ENCODE measurements at places on chromosomes 4 and X.
A peak's percentile ranks its signal among the peaks of the same experiment; 100 is the strongest.

DNA sequence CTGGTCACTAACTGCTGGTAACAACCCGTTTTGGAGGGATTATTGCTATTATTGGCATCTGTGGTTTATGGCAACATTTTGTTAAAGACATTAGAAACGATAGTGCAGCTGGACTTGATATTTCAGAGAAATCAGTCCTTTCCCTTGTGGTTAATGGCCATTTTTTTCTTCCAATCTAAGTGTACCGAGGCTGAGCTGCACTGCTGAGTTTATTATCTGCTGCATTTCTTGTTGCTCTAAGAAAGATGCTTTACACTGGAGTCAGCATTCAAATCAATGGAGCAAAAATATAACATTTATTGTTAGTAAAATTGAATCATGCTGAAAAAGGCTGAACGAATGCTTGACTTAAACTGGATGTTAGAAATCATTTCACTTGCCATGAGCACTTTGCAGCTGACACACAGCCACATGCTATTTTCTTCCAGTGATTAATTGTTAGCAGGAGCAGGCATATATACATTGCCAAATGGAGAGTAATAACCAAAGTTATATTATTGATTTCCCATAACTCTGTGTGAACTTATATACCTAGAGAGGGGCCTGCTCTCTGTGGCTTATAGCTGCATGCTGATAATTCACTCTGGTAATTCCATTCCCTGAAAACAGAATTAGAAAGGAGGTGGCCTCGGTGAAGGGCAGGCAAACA lies 66.5 kb upstream of the TTC29 start:
- no peak for DNase-seq

GRCh38 chr4:114494246-114494803 lies 104.3 kb upstream of the UGT8 start:
- no peak for DNase-seq

GRCh38 chr4:42843694-42844093 lies 48.8 kb upstream of the GRXCR1 start:
- no peak for DNase-seq

DNA sequence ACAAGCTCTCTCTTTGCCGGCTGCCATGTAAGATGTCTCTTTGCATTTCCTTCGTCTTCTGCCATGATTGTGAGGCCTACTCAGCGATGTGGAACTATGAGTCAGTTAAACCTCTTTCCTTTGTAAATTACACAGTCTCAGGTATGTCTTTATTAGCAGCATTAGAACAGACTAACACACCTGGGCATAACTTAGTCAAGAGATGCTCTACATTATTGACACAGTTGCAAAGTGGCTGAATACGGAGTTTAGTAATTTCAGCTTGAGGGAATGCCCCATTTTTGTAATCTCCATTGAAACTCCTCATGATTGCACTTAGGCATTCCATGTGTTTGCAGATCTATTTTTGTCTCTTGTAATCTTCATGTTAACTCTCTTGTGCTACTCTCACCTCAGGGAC lies 299.5 kb upstream of the HAND2 start:
- no peak for DNase-seq

DNA sequence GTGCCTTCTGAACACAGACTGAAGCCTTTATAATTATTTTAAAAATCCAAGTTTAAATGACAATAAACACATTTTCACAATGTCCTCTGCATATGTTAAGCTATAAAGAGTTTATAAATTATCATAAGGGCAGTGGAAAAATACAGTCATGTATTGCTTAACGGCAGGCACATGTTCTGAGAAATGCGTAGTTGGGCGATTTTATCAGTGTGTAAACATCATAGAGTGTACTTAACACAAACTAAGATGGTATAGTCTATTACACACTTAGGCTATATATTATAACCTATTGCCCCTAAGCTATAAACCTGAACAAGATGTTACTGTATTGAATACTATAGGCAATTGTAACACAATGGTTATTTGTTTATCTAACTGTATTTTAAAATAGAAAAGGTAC lies 254.7 kb downstream of the GABRG1 start:
- no peak for DNase-seq

DNA sequence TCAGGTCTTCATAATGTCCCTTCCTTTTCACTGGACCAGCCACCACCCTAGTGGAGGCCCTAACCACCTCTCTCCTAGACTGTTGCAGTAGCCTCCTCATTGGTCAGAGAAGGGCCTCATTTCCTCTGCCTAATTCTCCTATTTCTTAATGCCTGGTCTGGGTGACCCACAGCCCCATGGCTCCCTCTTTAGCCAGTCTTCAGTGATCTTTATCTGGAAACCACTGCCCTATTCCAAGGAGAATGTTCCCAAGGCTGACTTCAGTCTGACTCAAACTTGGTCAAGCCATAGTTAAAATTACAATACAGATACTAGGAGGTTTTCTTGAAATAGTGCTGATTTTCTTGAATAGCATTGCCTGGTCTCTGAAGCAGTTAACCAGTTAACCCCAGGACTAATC lies 53.6 kb upstream of the PRPS1 start:
- no peak for DNase-seq

- DNase-seq, result peak; percentile 62
Observed at GRCh38 chr4:74671080-74671698, 123.1 kb downstream of the BTC start.

GRCh38 chrX:46310815-46311497 lies 234.3 kb downstream of the ZNF674 start:
- no peak for DNase-seq

GRCh38 chr4:16384576-16384975 lies 158.3 kb upstream of the TAPT1 start:
- no peak for DNase-seq

DNA sequence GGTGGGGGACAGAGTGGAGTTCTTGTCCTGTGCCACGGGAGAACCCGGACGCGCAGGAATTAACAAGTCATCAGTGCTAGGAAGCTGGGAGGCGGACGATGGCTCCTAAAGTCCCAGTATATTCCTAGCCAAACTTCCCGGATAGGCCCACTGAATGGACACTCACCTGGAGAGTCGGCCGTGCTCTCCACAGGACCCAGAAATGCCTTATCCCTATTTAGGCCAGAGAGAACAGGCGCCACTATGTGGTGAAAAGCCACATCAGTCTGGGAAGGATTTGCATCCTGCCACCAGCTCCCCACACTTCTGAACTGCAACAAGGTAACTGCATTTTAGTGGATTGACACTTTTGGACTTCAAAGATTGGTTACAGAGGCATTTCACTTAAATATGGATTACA lies 1.1 kb downstream of the CFAP299 start:
- no peak for DNase-seq

- DNase-seq, result no peak
Observed at GRCh38 chr4:66564901-66565651, 894.8 kb upstream of the EPHA5 start.

DNA sequence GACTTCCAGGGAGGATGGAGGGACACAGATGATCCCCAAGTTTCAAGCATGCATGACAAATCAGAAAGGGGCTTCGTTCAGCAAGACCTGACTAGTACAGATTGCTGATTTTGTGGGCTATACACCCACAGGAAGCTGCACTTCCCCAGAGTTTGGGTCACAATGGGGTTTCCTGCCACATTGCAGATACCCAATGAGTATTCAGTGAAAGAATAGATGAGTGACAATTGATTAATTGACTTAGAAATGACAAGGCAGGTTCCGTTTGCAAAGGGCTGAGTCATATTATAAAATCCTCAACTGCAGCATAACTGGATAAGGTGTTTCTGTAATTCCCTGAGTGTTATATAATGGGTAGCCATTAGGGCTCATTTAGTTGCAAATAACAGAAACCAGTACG lies 146.6 kb upstream of the TBL1X start:
- peak; percentile 4 for DNase-seq

- no peak for DNase-seq
Observed at GRCh38 chr4:188821500-188821899, 682.3 kb downstream of the TRIML1 start.

DNA sequence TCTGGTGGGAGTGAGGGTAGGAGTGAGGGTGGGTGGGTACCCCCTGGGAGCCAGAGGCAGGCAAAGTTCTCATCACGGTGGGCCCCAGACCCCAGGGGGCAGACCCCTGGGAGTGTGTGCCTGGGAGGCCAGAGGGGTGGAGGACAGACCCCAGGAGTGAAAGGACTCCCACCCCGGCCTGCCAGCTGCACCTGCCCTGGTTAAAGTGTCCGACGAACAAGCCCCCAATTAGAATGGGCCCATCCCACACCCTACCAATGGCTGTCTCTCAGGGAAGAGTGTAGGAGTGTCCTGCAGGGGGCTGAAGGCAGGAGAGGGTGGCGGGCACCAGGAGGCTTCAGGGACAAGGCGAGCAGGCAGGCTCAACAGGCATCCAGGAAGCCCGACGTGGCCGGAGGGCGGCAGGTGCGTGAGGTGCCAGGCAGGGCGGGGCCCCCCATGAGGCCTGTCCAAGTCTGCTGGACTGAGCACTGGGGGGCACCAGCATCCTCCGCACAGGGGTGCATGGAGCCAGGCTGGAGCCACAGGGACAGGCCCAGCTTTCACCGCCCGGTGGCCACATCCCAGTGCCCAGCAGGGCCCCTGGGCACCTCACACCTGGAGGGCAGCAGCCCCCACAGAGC lies 8.7 kb downstream of the PDE6B start:
- no peak for DNase-seq

DNA sequence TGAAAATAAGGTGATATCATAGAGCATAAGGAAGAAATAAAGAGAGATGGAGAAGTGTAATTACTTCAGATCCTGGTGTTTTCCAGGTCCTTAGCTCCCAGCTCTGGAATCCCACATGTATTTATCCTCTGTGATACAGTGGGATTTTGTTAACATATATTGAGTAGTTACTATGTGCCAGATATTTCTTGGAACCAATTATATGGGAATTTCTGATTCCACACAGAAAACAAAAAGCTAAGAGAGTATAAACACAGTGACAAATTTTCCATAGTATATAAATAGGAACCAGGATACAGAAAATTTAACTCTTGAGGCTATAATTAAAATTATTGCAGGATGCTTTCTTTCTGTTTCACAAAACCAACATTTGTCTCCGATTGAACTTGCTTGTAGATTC lies 1067.5 kb downstream of the PCDH7 start:
- DNase-seq, result no peak

- no peak for DNase-seq
Observed at GRCh38 chrX:63656871-63657580, 128.0 kb downstream of the ARHGEF9 start.

GRCh38 chr4:102809190-102809589 lies 18.2 kb downstream of the UBE2D3 start:
- DNase-seq, result no peak

DNA sequence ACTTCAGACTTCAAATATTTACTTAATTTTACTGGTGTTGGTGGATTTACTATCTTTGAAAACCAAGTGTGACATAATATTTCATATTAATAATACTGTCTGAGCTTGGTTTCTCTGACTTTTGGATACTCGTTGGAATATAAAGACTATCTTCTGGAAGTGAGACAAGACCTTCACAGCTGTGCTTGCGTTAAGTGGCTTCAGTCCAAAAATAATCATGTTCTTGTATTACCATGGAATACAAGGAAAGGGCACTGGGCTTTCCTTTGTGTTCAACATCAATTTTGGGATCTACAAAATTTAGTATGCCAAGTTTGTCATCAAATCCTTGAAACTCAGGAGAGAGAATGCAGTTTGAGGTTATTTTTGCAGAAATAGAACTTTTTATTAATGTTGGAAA lies 712.4 kb upstream of the LCORL start:
- DNase-seq, result no peak

- DNase-seq, result no peak
Observed at GRCh38 chr4:175034986-175035705, 117.0 kb downstream of the ADAM29 start.

DNA sequence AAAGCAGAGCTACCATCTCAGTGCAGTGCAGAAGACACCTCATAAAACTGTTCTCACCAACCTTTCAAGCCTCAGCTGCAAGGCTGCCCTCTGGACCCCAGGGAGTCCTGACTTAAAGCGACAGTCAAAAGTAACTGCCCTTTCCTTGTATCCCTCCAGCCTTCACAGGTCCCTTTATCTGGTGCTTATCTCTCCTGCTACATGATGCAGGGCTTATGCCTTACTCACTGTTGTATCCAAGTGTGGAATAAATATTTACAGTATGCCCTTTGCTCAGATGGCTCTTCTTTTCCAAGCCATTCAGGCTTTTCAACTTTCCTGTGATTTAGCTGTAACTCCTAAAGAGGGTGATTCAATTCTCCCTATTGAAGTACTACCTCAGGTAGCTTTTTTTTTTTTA lies 92.6 kb downstream of the KDR start:
- DNase-seq, result no peak

DNA sequence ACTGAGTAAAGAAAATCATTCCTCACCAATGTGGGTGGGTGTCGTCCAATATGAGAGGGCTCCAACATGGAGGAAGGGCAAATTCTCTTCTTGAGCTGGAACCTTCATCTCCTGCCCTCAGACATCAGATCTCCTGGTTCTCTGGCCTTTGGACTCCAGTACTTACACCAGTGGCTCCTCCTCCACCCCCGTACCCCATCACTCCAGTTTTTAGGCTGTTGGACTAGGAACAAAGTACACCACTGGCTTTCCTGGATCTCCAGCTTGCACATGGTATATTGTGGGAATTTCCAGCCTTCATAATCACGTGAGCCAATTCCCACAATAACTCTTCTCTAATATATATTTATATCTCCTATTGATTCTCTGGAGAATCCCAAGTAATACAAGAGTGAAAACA lies 196.9 kb downstream of the PDHA2 start:
- DNase-seq, result no peak

DNA sequence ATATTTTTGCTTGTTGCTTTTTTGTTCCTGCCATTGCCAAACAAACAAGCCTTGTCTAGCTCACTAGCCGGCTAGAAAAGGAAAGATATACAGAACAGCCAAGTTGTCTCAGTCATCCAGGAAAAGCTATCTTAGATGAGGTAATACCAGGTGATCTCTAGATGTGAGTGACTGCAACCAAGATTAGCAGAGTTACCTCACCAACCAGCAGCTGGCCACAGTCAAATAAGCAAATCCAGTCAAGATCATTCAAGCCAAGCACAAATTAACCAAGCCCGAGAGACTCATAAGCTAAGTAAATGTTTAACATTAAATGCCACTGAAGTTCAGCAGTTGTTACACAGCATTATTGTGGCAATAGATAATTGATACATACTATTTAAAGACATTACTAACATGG lies 108.6 kb downstream of the CENPC start:
- DNase-seq, result no peak

GRCh38 chr4:135192751-135193535 lies 991.4 kb upstream of the PABPC4L start:
- no peak for DNase-seq

GRCh38 chr4:118723369-118723768 lies 38.2 kb downstream of the METTL14 start:
- no peak for DNase-seq

- DNase-seq, result no peak
Observed at GRCh38 chr4:182478475-182478874, 235.3 kb downstream of the TENM3 start.

GRCh38 chr4:139933541-139933940 lies 220.4 kb downstream of the MAML3 start:
- DNase-seq, result no peak

- DNase-seq, result no peak
Observed at GRCh38 chrX:2872671-2873277, 44.0 kb downstream of the GYG2 start.

GRCh38 chrX:147781844-147782243 lies 129.9 kb upstream of the FMR1 start:
- DNase-seq, result no peak
